ENCODE measurements at places on chromosomes 1 and 21. TPM values are rescaled to one million over a fixed set of nuclear protein-coding genes. Genes with fewer than 3 reads are reported as not detected.

ST6GALNAC3 gene
- 1.7 TPM for polyA plus RNA-seq

APOBEC4 gene
- polyA plus RNA-seq: not detected

HTR1D gene
- polyA plus RNA-seq: not detected

OPTC gene
- not detected for polyA plus RNA-seq

PSRC1 gene
- polyA plus RNA-seq: 5.8 TPM

ENO1 gene
- polyA plus RNA-seq: 215 TPM

CD244 gene
- polyA plus RNA-seq: 0.22 TPM

SPOCD1 gene
- 1.3 TPM for polyA plus RNA-seq

PLA2G5 gene
- 5.4 TPM for polyA plus RNA-seq

FCGR2B gene
- 3.5 TPM for polyA plus RNA-seq

NTMT2 gene
- not detected for polyA plus RNA-seq

WNT2B gene
- polyA plus RNA-seq: 1.1 TPM

AK5 gene
- polyA plus RNA-seq: 2.3 TPM

HTR6 gene
- polyA plus RNA-seq: not detected

TBX15 gene
- polyA plus RNA-seq: 0.48 TPM
